ENCODE measurements at places on chromosomes 16 and 17.

- no peak for DNase-seq
Measured at GRCh38 chr17:59219992-59220327, 351 bp upstream of the GDPD1 start.

- peak; percentile 18 for DNase-seq
Measured at GRCh38 chr17:18877104-18877645, 19.2 kb downstream of the PRPSAP2 start.

DNA sequence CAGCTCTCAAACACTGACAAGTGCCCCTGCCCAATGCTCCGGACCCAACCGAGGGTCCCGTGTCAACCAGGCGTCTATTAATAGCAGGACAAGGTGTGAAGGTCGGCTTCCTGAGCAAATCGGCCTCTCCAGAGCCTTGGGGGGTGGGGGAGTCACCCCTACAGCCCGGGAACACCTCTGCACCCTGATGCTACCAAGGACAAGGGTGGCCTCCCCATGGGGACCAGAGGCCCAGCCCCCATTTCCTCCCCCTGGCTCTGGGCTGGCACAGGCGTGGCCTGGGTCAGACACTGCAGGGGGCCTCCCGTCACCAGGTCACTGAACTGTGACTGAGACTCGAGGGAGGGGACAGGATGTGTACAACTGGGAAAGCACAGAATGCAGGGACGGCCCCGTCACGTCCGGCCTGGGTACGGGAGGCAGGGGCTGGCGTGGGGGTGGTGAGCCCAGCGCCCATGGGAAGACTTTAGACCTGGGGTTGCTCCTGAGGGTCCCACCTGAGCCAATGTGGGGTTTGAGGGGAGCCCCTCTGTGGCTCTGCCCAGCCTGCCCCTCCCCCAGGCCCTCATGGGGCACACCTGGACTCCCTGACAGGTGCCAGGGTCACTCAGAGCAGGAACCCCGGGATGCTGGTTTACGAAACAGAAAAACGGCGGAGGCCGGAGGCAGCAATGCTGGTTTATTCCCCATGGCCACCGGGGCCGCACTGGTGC lies 579 bp upstream of the CYBA start:
- no peak for DNase-seq

DNA sequence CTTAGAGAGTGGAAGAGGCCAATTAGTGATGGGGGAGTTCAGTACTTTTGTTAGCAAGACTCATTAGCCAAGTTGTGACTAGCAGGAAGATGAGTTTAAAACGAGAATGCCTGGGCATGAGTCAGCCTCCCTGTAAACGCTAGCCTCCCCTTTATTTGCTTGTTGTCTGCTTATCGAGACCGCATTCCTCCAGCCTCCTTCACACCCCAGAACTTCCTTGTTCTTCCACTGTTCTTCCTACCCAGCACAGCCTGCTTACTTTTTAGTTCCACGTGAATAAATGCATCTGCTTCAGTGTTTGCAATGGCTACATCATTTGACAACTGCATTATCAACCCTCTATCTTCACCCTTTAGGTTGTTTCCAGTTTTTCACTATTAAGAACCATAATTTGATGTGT lies 20.2 kb upstream of the OR3A1 start:
- DNase-seq, result no peak

DNA sequence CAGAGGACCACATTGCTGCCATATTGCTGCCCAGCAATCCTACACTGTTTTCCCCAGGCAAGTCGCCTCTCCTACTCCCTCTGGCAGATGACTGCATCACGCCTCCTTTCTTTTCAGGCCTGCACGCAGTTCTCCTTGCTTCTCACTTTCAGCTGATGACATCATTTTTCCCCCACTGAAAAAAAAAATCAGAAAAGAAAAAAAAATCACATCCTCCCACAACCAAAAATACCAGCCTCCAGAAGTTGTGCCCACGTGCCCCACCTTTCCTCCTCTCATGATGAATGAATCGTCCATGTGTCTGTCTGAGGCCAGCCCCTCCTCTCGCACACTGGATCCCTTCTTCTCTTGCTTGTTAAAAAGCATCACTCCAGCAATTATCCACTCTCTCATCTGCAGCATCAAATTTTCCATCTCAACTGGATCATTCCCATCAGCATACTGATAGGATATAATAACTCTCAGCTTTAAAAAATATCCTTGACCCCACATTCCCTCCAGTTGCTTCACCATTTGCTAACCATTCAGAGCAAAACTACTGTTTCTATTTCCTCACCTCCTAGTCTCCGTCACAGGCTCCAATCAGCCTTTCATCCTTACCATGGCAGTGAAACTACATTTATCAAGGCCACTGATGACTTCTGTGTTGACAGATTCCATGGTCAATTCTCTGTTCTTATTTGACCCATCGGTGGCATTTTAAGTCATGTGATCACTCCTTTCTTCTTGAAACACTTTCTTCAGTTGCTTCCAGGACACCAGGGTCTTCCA lies 30.1 kb upstream of the DYNLL2 start:
- no peak for DNase-seq

- no peak for DNase-seq
Measured at GRCh38 chr17:74953134-74953687, 17.5 kb downstream of the OTOP3 start.

GRCh38 chr16:80936410-80936809 lies 70.3 kb downstream of the CMC2 start:
- no peak for DNase-seq

GRCh38 chr16:23537390-23537789 lies 19.8 kb downstream of the EARS2 start:
- DNase-seq, result no peak

DNA sequence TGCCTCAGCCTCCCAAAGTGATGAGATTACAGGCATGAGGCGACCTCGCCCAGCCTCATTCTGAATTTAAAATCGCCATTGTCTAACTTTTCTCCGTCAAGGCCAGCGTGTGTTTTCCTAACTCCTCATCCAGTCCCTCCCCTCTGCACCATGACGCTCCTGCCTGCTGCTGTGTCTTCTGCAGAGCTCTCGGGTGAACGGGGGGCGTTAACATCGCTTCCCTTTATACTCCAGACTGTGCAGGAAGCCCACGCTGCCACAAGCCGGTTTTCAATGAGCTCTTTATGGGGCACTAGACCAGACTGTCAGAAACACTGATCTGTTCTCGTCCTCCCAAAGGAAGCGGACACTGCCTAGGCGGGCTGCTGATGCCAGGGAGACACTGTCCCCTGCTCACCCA lies 13.2 kb downstream of the AANAT start:
- no peak for DNase-seq

DNA sequence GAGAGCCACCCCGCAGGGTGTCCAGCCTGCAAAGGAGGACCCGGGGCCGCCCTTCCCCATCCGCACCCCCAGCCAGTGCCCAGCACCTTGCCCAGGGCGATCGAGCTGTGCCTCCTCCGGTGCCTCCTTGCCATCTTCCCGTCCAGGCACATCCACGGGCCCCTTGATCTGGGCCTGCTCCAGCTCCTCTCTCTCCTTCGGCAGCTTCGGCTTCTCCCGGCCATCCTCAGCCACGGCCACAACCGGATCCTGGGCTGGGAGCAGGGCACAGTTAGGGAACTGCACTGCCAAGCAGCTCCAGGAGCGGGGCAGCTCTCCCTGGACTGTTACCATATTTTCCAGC lies 13.8 kb downstream of the NDUFAF8 start:
- DNase-seq, result no peak

GRCh38 chr17:59754552-59754951 lies 47.1 kb downstream of the VMP1 start:
- DNase-seq, result peak; percentile 45

DNA sequence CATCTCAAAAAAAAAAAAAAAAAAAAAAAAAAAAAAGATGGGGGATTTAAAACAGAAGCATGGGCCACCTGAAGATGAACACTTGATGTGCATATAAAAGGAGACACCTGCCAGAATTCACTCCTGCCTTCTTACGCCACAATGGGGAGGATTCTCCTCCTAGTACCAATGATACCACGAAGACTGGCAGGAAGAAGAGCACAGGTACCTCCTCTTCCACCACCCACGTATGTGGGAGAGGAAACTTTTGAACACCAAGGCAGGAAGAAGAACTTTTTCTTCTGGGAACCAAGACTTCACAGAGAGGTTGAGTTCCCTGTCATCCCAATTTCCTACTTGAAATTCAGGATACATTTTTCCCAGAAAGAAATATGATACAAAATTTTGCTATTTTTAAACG lies 2.7 kb upstream of the MAP2K6 start:
- no peak for DNase-seq

GRCh38 chr16:79316004-79316458 lies 284.5 kb downstream of the MAF start:
- DNase-seq, result no peak

DNA sequence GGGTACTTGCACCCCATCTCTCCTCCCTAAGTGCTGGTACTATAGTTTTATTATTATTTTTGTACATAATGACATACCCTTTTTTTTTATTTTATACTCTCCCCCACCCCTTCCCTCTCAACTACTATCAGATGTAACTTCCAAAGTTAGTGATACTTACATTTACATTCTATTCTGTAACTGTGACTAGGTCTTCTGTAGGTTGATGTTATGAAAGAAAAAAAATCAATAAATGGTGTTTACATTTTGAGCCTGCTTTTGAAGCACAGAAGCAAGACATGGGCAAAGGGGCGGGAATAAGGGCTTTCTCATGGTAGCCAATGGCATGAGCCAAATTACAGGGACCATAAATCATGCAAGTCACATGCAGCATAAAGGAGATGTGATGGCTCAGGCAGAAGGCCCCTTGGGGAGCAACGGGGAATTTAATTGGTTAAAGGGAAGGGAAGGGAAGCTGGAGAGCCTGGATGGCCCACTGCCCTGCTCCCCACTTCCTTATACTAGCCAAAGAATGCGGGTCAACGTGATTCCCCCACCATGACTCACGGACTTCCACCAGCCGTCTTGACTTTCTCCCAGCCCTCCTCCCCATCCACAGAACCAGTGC lies 2.4 kb upstream of the ACSF2 start:
- peak; percentile 75 for DNase-seq

- DNase-seq, result peak; percentile 94
Measured at GRCh38 chr17:53722407-53722806, 100.3 kb upstream of the KIF2B start.

DNA sequence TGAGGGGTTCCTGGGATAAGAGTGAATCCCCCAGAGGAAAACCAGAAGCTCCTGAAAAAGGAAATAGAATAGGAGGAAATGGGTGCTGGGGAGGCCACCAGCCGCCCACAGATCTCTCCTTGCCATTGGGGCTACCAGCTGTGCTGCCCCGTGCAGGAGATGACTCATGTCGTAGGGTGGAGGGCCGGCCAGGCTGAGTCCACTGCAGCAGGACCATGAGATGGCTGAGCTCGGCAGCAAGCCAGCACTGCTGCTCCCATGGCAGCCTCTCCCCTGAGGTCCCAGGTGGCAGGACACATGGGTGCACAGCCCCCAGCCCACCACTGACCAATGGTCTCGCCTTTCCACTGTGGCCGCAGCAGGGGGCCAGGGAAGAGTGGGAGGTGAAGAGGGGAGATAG lies 95.5 kb downstream of the GNAO1 start:
- no peak for DNase-seq

DNA sequence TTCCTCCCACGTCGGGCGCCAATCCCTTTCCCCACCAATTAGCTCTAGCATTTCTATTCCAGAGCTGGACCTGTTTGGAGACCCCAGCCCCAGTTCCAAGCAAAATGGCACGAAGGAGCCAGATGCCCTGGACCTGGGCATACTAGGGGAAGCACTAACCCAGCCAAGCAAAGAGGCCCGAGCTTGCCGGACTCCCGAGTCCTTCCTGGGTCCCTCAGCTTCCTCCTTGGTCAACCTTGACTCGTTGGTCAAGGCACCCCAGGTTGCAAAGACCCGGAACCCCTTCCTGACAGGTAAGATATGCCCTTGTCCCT lies 5.6 kb upstream of the SPATA20 start:
- no peak for DNase-seq

DNA sequence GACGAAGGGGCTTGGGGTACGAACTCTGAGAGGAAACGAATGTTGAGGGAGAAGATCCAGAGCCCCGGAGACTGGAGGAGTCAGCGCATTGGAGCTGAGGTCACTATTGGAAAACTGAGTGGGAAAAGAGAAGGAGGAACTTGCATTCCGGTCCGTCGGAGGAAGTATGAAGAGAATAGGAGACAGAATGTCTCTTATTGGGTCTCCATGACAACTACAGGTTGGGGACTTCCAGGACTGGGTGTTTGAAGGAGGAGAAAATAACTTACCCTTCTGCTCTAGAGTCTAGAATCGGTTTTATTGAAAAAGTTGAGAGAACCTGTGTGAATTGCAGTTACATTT lies 537 bp downstream of the GOSR1 start:
- peak; percentile 32 for DNase-seq

DNA sequence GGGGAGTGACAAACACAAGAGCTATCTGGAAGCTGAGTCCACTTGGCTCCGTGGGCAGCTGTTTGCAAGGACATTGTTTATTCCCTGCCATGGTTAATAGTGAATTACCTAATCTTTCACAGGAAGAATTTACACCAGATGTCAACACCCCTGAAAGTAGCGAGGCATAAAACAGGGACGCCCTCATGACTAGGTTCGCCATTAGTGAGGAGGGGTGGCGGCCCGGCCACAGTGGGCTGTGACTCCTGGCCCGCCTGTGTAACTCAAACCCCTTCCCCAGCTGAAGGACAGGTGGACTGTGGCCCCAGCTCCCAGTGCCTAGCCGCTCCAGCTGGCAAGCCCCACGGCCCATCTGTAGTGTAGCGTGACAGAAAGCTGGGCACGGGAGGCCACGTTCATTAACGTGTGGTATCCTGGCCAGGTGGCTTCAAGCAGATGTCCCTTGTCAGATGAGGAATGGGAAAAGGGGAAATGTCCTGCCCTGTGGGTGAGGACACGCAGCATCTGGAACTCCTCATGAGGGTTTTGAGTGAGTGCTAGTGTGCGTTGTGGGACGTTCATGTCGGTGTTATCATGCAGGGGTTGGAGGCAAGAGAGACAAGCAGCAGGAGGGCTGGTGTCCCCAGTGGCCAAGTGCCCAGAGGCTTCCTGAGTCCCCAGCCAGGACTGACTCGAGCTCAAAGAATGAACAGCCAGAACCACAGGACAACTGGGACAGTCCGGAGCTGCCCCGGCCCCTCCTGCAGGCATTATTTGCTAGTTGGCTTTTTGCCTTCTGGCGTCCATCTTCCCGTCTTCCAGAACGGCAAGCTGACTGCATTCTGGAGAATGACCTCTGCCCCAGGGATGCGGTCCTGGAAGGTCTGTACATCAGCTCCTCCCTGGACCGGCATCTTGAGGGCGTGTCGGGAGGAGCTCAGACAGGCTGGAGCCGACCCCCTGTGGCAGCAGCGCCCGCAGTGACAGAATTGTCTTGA lies 19.2 kb downstream of the KDM8 start:
- peak; percentile 90 for DNase-seq

DNA sequence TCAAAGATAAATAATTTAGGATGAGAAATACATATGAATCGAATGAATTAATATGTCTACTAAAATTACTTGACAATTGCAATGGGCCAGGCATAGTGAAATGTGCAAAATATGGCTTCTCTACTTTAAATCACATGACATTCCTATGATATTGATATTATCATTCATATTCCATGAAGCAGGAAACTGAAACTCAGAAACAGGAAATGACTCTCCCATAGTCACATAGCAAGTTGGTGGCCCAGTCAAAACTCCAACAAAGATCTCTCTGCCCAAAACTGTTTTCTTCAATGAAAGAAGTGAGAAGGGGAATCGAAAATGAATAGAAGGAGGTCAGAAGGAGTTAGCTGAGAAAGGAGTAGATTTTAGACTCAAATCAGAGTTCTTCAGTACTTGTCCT lies 272.2 kb downstream of the CDH8 start:
- no peak for DNase-seq

- peak; percentile 53 for DNase-seq
Measured at GRCh38 chr16:3029491-3030221, 5.8 kb downstream of the THOC6 start.

GRCh38 chr16:51876934-51877333 lies 670.0 kb downstream of the TOX3 start:
- DNase-seq, result no peak

All from AG08395 (cell line).